ENCODE measurements at places on chromosomes 7 and 10.

- DNase-seq = no peak
Observed at GRCh38 chr10:76631884-76632766, 1005.5 kb downstream of the KCNMA1 start.

GRCh38 chr10:103874730-103875129, 19.4 kb upstream of the SH3PXD2A start:
- no peak for DNase-seq

- no peak for DNase-seq
Observed at GRCh38 chr10:47336387-47337134, 11.6 kb upstream of the RBP3 start.

DNA sequence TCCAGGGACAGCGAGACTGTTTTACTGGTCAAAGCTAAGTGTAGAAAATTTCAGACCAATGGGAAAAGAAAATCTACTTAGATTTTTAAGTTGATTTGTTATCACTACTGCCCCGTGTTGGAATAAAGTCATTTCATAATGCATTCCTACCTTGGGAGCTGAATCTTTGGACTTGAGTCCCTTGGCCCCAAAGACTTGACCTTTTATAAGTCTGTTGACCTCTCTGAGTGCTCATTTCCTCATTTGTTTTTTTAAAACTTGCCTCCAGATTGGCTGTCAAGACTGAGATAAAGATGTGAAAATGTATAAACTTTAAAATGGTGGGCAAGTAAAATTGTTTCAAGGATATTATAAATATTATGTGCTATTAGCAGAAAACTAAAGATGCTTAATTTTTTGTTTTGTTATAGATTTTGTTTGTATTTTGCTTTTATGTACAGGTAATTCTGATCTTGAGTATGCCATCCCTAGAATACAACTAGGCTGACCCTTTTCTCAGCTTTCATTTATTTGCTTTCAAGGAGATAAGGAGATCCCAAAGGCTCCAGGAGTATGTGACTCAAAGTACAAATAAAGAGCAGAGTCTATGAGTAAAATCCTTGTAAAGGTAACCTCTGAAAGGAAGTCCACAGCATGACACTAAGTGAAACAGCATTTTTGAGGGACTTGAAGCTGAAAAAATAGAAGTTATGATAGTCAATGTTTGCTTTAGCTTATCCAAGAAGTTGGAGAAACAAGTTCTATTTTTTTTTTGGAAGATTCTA, 54.6 kb downstream of the TMEM26 start:
- DNase-seq = no peak

GRCh38 chr10:60964257-60965235, 20.6 kb upstream of the RHOBTB1 start:
- DNase-seq = no peak

- no peak for DNase-seq
Observed at GRCh38 chr7:121557034-121557892, 161.2 kb upstream of the FAM3C start.

GRCh38 chr10:61900829-61901792, at the start of gene ARID5B:
TSS of gene ARID5B (plus strand) at chr10:61901699. CDS start at chr10:61901710, 11 bp downstream.
- DNase-seq = no peak

DNA sequence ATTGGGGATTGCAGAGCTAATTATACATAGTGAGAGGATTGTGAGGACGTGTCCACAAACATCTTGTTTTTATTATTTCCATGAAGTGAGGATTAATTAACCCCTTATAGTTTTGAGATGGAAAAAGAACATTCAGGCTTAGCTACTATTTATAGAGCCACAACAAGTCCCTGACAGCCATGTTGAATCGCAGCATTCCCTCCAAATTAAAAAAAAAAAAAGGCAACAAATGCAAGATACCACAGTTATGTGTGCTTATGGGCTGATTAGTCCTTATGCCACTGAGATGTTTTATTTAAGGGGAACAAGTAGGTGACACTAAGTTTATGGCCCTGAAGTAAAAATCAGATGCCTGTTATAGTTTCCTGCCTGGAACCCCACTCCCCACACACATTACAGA, 350.3 kb downstream of the GPAM start:
- no peak for DNase-seq

DNA sequence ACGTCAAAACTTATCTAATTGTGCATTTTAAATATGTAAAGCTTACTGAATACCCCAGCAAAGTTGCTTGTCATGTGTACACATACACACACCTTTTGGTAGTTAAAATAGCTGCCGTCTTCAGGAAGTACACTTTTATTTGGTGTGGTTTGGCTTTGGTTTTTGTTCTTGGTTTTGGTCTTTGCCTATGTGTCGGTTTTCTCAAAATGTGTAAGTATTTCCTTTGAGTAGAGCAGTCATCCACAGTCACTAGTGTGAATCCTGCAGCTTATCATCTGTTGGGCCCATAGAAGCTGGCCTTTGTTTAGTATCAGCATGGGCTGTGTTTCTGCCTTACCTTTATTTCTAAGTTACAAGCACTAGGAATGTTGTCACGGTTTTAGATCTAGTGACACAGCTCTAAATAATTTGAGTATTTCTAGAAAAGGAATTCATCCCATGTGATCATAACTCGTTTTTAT, 35.3 kb downstream of the NET1 start:
- no peak for DNase-seq

DNA sequence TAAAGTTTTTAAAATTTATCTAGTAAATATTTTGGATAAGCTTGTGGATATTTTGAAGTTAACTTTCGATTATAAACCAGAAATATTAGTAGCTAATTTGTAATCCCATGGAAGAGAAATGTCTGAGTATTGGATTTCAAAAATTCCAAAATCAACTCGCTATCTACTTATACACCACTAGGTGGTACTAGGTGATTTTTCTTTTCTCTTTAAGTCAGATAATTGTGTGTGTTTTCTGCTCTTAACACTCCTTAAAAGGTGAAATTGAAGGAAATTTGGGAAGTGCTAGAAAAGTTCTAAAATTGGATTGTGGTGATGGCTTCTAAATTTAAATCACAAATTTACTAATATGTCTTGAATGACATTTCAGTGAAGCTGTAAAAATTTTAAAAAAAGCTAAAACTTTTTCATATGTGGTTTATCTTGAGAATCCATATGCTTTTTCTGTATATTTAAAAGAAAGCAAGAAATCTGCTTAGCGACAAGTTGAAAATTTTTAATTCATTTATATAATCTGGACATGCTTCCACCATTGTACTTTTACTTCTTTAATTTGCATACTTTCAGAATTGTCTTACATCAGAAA, 90.2 kb downstream of the IPMK start:
- DNase-seq = no peak

DNA sequence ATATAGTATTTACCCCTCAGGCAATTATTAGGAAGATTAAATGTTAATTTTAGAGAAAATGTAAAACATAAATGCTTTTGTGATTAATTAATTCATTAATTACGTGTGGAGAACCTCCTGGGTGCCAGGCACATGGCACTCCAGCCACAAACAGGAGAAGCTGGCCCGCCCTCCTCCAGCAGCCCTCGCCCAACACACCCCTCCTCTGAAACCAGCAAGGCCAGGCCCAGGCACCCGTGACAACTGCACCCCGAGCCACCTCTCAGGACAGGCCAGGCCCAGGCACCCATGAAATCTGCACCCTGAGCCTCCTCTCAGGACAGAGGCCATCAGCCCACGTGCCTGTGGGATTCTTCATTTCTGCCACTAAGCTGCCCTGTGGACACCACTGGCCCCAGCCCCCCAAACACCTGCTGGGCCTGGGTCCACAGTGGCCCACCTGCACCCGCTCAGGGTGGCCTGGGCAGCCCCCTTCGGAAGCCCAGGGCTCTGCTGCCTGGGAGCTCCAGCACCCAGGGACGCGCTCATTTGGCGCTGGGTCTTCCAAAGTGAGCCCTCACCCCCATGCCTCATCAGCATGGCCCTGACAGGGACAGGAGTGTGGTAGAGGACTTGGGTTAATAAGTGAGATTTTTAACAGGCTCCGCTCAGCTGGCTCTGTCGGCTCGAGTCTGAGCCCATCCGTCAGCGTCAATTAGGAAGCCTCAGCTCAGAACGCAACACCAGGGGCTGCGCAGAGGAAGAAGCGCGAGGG, 482.1 kb downstream of the DNAJB6 start:
- DNase-seq = no peak

- DNase-seq = no peak
Observed at GRCh38 chr10:6721964-6722615, 142.0 kb upstream of the PRKCQ start.

DNA sequence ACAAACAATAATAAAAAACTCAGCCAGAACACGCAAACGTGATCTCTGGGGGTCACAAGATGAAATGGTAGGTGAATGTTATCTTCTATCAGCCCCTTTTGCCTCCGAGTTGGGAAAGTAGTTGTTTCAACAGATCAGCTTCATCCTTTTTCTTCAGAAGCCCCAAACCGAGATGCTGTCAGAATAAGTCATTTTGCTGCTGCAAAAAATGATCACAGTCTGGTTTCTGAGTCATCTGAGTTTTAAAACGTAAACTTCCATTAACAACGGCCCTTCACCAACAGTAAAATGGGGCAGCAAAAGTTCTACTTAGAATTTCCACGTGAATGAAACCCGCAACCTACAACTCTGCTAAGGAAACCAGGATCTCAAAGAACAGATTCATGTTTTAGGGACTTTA, 44.9 kb downstream of the JCAD start:
- no peak for DNase-seq

GRCh38 chr10:95229724-95230627, 35.9 kb downstream of the ACSM6 start:
- no peak for DNase-seq

GRCh38 chr10:11794566-11794965, 28.6 kb upstream of the PROSER2 start:
- DNase-seq = no peak

DNA sequence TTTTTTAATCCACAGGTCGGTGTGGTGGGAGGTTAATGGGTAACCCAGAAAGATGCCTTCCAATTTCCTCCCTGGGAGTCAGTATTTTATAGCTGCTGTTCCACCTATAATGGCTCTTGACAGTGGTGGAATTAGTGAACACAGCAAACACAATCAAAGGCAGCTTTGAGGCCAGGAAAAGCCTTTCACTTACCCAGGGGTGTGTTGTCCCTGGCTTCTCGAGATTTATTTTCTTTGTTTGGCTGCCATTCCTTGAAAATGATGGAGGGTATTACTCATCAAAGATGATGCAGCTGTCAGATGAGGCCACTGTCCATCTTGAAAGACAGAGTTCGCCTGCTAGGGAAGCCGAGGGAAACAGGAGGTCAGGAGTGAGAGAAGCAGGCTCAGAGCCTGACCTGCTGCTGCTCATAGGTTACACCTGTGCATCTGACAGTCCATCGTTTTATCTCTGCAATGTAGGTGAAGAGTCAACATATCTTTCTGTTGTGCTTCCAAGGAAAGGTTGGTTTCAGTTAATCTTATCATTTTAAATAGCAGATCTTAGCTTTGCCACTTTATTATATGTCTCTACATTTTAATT, 221.6 kb downstream of the XPNPEP1 start:
- no peak for DNase-seq

GRCh38 chr7:56023500-56023899, 27.7 kb downstream of the PSPH start:
- no peak for DNase-seq

DNA sequence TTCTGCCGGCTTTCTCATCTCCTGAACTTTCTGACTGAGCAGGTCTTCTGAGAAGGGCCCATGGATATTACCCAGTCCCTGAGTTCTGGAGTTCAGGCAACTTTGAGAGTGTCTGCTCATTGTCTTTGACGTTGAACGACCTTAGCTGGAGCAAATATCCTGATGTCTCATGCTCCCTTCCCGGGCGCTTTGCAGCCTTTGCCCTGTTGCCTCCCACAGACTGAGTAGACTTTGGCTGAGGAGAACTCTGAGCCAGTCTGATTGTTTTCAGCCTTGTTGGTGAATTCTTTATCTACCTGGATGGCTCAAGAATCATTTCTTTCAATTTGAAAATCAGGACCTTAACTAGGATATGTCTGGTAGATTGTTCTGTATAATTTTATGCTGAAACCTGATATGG, 353.7 kb downstream of the GLRX3 start:
- DNase-seq = no peak

DNA sequence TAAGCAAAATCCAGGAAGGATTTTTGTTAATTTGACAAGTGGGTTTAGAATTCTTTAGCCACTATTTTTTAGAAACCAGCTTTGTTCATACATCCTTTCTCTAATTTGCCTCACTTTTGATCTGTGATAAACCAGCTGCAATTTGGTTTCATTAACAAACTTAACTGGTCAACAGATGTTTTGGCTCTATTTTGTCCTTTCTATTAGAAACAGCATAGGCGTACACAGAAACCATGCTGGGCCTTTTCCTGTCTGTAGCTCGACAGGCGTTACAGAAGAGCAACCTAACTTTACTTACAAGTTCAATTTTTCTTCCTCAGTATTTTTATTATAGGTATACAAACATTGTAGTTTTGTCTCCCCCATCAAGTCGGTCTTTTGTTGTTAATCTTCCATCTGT, 28.2 kb downstream of the KAT6B start:
- DNase-seq = no peak
